A549 (cell line): ENCODE measurements at places on chromosomes 5 and 9. TPM values are rescaled to one million over a fixed set of nuclear protein-coding genes. Genes with fewer than 3 reads are reported as not detected.

PHYHD1 gene
- 0.12 TPM in 1 of 3 replicates, not detected in the others for polyA plus RNA-seq

SPAAR gene
- not detected in 3 replicates for polyA plus RNA-seq

GABRG2 gene
- polyA plus RNA-seq = not detected in 3 replicates

MATR3 gene
- 181 to 189 TPM (median 187 TPM) in 3 replicates for polyA plus RNA-seq

IL9 gene
- polyA plus RNA-seq = not detected in 3 replicates

HIGD2A gene
- polyA plus RNA-seq = 194 to 205 TPM (median 197 TPM) in 3 replicates

CCL27 gene
- polyA plus RNA-seq = 0.16 to 0.26 TPM (median 0.22 TPM) in 3 replicates

DRD1 gene
- 0.85 to 0.90 TPM (median 0.87 TPM) in 3 replicates for polyA plus RNA-seq

CACNA1B gene
- polyA plus RNA-seq = 0.01 to 0.03 TPM (median 0.03 TPM) in 3 replicates

SOHLH1 gene
- polyA plus RNA-seq = not detected in 3 replicates

GRCh38 chr5:126998201-126998631, 32.1 kb downstream of the MARCHF3 start:
- no peak for DNase-seq

- DNase-seq = no peak
These were observed 138.8 kb upstream of the NR4A3 start for GRCh38 chr9:99682870-99683269.

DNA sequence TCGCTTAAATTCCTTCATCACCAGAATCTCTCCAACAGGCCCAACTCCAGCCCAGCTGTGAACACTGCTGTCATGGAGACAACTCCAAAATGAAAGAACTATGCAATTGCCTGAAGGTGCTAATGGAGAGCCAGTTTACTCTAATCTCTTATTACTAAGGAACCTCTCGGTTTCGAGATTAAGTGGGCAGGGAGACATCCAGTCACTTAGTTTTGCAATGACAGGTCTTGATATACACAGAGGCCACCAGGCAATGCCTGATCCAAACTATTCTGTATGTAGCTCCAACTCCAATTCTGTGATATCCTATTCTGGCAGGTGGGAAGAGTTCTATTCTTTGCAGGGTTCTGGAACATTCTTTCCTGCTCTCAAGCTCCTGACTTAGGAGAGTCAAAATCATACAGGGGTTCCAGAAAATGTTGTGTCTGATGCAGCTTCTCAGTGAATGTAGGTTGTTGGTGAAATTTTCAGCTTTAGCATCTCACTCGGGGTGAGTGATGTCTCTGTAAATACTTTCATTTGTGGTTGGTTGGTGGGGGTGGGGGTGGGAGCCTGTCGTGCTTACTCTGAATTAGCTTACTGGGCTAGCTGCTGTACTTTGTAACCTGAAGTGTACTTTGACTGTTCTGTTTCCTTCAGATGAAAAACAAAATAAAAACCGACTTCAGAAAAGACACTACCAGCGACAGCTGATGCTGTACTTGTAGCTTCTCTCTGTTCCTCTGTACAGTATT, 170.9 kb downstream of the PALM2AKAP2 start:
- no peak for DNase-seq

- DNase-seq = no peak
These were observed 778.2 kb downstream of the MTRR start for GRCh38 chr5:8647111-8647510.

- no peak for DNase-seq
These were observed 21.1 kb downstream of the LIFR start for GRCh38 chr5:38535248-38535750.

DNA sequence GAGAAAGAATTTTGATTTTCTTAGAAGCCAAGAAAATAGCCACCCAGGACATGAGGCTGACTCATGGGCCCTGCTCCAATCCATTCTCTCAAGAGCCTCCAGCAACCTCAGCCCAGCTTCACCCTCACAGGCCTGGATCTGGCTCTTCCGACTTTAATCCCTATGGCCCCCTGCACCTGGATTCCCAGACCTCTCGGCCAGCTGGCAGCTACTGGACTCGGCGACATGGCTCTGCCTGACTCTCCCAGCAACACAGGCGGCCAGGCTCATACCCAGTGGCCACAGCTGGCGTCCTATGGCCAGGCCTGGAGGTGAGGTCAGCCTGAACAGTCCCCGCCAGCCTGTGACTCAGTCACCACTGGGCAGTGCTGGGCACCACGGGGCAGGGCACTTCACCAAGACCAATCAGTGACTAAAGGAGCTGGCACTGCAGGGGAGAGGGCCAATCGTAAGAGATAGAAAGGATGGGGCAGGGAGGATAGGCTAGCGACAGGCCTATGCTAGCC, 6.2 kb upstream of the PDLIM4 start:
- DNase-seq = no peak

DNA sequence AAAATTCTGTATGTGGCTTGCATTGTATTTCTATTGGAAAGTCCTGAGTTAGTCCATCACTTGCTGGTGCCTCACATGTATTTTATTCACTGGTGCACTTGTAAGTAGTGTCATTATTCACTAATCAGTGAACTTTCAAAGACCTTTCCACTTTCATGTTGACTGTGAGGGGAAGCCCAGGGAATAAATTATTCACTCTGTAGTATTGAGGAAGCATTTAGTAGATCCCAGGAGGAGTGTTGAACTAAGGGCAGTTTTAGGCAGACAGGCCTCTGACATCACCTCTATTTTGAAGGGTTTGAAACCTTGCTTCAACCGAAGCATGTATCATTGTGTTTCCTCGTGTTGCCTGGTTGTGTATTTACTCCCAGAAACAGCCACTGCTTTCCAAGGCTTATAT, 705.4 kb upstream of the RIOK2 start:
- DNase-seq = no peak

GRCh38 chr9:89919171-89919681, 314.4 kb downstream of the GADD45G start:
- DNase-seq = no peak

DNA sequence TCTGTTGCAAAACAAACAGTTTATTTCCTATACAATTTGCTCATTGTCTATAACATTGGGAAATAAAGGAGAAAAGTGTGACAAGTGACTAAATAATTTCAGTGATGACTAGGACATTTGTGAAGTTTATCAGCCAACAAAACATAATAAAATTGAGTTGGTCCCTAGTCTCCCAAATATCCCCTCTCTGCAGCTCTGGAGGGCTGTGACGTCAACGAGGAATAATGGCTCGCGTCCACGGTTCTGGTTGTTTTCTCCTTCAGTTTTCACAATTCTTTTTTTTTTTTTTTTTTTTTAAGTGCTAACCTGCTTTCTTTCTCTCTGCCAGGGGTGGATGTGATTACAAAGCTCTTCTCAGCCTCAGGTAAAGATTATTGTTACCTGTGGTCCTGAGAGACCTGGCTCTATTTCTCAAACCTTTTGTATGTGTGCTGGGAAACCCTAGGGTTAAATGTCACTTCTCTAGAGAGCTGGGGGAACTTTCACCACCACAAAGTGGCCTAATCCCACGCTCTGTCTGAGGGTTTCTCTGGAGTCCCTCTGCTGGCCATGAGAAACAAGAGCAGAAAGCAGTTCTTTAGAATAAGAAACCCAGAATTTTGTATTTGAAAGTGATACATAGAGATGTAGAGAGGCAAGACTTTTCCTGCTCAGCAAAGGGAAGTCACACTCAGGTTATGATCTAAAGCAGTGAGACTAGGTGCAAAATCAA, 36.2 kb upstream of the ANKRD55 start:
- DNase-seq = peak; percentile 63

DNA sequence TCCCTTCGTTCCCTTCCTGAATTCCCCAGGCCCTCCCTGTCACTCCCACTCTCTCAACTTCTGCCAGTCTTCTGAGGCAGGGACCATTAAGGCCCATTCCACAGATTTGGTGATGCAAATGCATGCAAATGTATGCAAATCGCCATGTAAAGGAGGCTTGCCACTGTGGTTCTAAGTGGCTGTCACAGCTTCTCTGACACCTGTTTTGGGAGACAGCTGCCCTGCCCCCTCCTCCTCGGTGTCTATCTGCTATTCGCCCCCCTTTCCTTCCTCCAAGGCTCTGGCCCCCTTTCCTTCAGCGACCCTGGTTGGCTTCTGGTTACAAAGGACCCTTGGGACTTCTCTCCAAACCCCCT, 10.5 kb upstream of the ARAP3 start:
- DNase-seq = no peak

- DNase-seq = no peak
These were observed 2.5 kb downstream of the TBC1D9B start for GRCh38 chr5:179905161-179905560.

DNA sequence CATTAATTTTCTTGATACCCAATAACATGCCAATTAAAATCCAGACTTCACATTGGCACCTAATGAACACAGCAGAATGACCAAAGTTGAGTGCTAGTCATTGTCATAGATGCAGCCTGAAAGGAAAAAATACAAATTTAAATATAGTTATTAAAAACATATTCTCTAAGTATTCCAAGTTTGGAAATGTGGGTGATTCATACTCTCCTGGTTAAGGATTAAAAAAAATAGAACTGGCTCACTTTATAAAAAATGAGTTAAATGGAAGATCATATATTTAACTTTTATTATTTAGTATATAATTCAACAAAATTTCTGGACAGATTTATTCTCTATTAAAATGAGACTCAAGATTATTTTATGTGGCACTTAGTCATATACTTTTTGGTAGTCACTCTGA, 33.2 kb upstream of the RICTOR start:
- no peak for DNase-seq

- no peak for DNase-seq
These were observed 13.0 kb downstream of the HIGD2A start for GRCh38 chr5:176401281-176402205.

- no peak for DNase-seq
These were observed 47.9 kb upstream of the SLC12A2 start for GRCh38 chr5:128035689-128036088.

- no peak for DNase-seq
These were observed 10.7 kb upstream of the SLC6A7 start for GRCh38 chr5:150179019-150179620.

DNA sequence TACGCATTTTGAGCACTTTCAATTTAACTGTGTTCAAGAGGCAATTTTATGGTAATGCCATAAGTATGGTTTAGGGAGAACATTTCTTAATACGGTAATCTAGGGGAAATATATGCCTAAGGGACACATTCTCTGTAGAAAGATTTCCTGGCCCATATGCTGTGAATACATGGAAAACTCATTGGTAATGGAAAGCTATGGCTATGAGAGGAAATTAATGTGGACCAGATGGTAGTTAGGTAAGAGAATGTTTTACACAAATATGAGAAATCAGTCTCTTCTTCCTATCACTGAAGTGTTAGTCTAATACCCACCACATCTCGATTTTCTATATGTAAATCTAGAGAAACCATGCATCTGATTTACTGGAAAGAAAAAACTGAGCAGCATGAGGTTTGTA, 105.0 kb downstream of the SEMA6A start:
- no peak for DNase-seq

GRCh38 chr9:109451311-109452025, 46.6 kb downstream of the PTPN3 start:
- no peak for DNase-seq

DNA sequence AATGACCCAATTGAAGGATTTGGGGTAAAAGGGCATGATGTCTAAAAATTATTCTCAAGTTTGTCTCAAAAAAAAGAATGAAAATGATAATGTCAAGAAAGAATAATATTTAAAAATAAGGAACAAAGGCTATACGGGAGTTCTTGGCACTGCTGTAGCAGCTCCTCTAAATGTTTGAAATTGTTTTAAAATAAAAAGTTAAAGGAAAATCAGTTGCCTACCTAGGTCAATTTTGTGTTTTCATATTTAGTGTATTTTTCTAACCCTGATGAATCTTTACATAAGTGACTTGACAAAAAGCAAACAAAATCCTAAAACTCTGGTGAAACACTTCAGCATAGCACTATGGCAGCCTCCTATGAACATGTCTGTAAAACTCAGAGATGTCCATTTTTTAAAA, 56.4 kb downstream of the ALDH1A1 start:
- DNase-seq = no peak

DNA sequence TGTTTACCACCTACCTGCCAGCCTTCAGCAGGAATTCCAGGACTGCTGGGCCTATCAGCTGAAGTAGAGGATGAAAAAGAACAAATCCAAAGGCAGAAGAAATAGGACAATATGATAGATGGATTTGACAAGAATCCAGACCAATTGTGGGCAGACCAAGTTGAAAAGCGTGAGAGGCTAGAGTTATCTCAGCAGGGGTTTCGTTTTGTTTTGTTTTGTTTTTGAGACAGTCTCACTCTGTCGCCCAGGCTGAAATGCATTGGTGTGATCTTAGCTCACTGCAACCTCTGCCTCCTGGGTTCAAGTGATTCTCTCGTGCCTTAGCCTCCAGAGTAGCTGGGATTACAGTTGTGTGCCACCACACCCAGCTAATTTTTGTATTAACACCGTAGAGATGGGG, 113.2 kb downstream of the PALM2AKAP2 start:
- DNase-seq = no peak

GRCh38 chr5:94228791-94229190, 389.6 kb downstream of the KIAA0825 start:
- no peak for DNase-seq

GRCh38 chr5:13987843-13988464, 43.5 kb upstream of the DNAH5 start:
- peak; percentile 74 for DNase-seq

DNA sequence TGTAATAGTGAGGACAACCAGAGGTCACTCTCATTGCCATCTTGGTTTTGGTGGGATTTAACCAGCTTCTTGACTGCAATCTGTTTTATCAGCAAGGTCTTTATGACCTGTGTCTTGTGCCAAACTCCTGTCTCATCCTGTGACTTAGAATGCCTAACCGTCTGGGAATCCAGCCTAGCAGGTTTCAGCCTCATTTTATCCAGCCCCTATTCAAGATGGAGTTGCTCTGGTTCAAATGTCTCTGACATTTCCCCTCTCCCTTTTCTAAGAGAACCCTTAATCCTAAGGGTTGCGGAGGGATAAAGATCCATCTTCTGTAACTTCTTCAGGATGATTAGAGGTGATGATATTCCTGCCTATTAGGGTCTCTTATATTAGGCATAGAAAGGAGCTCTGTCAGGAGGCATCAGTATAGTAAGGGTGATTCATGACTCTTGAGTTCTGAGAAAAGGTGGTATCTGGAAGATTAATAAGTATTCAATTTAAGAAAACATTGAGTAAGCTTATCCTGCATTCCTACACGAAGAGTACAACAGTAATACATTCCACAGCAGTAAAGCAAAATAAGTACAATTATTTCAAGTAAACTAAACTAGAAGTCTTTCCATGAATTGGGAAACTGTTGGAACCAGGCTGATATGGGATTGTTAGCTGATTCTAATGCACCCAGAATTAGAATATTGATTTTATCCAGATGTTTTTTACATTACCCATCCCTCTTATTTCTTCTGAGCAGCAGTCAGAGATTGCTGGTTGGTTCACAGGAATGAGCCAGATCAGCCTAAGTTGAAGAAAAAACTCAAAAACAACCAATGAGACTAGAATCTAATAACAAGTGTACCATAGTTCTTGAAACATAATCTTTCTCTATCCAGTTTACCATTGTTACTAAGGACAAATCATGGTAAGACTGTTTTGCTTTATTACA, 39.9 kb downstream of the SHC3 start:
- DNase-seq = no peak

GRCh38 chr5:125834438-125835115, 588.6 kb upstream of the GRAMD2B start:
- no peak for DNase-seq

GRCh38 chr9:95721061-95721531, 154.4 kb upstream of the ERCC6L2 start:
- DNase-seq = no peak

- no peak for DNase-seq
These were observed 35.7 kb upstream of the NTNG2 start for GRCh38 chr9:132125944-132126679.

- no peak for DNase-seq
These were observed 139.6 kb downstream of the MTX3 start for GRCh38 chr5:79851391-79851863.
